Stimulated activated naive B cell treated with anti-CD40 and anti-IgM and Interleukin-4, amounts not matched to agents 10 μg/mL and 1 μg/mL and 100 μg/mL, for 72 hours (primary cell): ENCODE measurements at places on chromosomes 2 and 18.

- no peak for DNase-seq
These were observed 31.5 kb upstream of the TMBIM1 start for GRCh38 chr2:218323526-218324472.

GRCh38 chr2:157377861-157378260 lies 52.2 kb upstream of the ERMN start:
- DNase-seq: no peak

DNA sequence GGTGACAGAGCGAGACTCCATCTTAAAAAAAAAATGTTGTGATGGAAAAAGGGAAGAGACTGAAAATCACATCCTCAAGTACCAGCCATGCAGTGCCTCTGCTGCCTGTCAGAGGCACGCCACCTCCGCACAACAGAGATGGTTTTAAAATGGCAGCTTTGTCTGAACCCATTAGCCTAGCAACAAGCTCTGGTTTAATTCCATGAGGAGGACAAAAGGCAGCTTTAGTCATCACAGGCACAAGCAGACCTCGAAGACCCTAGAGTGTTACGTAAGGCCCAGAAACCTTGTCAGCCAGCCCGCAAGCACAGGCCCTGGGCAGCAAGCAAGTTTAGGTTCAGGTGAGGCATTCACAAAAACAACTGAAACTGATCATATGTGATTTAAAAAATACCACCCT lies 10.4 kb downstream of the LCT start:
- no peak for DNase-seq

DNA sequence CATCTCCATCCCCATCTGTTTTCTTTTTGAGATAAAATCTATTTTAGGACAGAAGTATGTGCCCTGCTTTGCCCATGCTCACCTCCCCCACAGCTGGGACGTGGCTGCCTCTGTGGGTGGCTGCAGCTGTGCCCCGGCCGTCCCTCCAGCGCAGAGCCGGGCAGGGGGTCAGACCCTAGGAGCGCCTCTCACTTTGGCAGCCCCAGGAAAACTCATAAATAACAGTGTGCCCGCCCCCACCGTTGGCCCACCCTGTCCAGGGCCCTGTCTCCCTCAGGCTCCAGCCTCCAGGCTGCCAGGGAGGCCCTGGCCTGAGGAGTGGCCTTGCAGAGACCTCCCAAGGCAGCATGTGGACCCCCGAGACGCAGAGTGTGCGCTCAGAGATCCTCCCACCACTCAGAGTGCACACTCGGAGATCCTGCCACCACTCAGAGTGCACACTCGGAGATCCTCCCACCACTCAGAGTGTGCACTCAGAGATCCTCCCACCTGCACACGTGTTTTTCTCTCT lies 178.1 kb downstream of the TWIST2 start:
- DNase-seq: no peak

- no peak for DNase-seq
These were observed 62.0 kb upstream of the CAVIN2 start for GRCh38 chr2:191908874-191909273.

- no peak for DNase-seq
These were observed 336.5 kb downstream of the KCNS3 start for GRCh38 chr2:18214936-18215335.

DNA sequence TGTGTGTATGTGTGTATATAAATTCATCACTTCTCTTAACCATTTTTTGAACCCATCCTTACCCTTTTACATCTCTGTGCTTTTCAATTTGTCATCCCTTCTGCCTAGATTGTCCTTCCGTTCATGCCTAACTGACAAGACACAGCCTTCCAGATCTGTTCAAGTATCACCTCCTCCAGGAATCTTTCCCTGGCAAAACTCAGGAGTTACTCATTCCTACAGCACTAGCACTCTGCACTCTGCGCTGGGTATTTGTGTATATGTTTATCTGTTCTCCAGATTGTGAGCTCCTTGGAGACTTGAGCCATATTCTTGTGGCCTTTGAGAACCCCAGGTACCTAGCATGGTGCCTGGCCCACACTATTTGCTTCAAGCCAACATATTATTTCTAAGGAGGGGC lies 26.8 kb upstream of the ASXL2 start:
- no peak for DNase-seq

GRCh38 chr2:223697892-223698645 lies 95.9 kb upstream of the SCG2 start:
- no peak for DNase-seq

DNA sequence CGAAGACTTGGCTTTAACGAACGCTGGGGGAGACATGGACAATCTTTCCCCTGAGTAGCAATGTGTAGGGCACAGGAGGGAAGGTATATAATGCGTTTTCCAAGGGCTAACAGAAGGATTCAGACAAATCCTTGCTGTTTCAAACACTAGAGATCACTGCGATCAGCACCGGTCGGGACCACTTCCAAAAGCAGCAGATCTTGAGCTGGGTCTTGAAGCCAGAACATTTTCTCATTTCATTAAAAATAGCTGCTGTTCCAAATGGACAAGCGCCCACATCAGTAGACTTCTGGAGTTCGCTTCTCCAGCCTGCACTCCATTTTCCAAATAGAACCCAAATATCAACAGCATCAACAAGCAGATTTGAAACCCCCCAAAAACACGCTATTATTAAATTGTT lies 65.1 kb upstream of the MAPRE2 start:
- DNase-seq: no peak

DNA sequence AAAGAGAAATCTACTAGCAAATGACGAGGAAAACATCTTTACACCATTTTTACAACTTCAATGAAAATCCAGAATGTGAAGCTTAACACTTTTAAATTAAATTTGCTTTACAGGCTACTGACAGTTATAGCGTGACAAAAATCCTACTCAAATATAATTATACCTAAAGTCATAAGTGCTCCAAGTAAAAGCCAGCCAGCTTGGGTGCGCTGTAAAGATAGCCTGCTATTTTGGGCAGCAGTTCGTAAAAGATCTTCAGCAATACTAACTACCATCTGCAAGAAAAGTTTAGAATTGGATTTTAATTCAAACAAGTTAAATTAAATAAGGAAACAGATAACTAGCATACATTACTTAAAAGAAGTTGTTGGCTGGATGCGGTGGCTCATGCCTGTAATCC lies 22.4 kb downstream of the HEATR5B start:
- DNase-seq: no peak

- DNase-seq: no peak
These were observed 77.6 kb downstream of the RBMS1 start for GRCh38 chr2:160415991-160416390.

DNA sequence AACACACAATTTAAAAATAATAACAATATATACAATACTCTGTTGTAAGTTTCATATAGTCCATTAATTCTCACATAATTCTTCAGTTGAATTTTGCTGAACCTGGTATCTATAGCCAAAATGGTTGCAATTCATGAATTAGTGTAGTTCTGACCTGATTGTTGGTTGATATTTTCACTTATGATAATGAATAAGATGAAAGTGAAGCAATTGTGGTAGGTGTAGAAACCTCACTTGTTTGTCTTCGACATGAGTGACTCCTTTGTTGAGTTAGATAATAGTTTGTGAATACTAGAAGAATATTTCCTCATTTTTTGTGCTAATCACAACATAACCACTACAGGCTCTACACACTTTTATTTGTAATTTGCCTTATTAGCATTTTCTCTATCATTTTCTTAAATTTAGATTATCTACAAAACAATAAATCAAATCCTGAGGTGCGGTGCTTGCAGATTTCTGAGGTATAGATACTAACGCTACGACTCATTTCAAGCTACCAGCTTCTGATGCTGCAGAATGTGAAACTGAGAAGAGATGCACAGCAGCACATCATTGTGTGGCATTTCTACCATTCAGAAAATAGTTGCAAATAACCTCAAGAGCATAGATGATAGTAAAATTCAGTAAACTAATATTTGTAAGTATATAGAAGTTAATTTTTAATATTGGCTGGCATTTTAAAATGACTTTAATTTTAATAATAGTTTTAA lies 117.9 kb downstream of the KCNH7 start:
- no peak for DNase-seq
